ENCODE measurements at places on chromosomes 3 and 15.
A peak's percentile ranks its signal among the peaks of the same experiment; 100 is the strongest.

DNA sequence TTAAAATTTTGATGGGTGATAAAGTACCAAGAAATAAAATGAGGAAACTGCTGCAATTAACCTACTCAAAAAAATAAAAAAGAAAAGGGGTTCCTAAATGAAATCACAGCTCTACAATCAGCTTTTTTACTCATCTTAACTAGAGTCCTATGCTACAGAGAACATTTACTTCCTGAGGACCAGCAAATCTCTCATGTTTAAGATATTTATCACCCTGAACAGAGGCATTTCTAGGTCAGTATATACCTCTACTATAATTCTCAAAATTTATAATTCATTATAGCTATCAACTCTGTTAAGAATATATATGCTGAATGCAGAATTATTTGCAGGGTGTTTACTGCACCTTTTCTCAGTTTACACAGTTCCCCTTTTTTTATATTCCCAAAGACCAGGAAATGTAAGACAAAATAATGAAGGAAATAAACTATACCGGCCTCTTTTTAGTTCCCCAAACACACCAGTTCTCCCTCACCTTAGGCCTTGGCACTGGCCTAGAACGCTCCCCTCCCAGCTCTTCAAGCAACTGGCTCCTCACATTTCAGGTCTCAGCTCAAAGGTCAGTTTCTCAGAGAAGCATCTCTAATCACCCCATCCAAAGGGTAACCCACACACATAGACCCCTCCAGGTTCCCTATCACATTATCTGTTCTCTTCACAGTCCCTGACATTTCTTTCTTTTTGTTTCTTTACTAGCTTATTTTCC lies 71.1 kb downstream of the LRRFIP2 start:
- DNase-seq: no peak

GRCh38 chr3:58218904-58219303 lies 8.1 kb upstream of the DNASE1L3 start:
- no peak for DNase-seq

DNA sequence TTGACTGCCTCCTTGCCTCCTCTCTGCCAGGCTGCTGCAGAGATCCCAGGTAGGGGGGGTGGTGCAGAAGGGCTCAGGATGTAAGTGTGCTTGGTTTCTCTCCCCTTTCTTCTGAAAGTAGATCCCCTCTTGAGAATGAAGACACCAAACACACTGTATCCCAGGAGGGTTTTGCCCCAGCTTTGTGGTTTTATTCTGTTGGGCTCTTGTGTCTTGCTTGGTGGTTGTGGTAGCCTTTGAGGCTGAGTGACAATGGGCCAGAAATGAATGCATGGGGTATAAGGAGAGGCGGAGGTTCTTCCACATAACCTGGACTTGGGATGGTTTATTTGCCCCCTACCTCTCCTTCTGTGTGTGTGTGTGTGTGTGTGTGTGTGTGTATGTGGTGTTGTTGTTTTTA lies 5.7 kb downstream of the PDIA5 start:
- no peak for DNase-seq

- no peak for DNase-seq
Observed at GRCh38 chr3:110267304-110267845, 804.2 kb upstream of the NECTIN3 start.

DNA sequence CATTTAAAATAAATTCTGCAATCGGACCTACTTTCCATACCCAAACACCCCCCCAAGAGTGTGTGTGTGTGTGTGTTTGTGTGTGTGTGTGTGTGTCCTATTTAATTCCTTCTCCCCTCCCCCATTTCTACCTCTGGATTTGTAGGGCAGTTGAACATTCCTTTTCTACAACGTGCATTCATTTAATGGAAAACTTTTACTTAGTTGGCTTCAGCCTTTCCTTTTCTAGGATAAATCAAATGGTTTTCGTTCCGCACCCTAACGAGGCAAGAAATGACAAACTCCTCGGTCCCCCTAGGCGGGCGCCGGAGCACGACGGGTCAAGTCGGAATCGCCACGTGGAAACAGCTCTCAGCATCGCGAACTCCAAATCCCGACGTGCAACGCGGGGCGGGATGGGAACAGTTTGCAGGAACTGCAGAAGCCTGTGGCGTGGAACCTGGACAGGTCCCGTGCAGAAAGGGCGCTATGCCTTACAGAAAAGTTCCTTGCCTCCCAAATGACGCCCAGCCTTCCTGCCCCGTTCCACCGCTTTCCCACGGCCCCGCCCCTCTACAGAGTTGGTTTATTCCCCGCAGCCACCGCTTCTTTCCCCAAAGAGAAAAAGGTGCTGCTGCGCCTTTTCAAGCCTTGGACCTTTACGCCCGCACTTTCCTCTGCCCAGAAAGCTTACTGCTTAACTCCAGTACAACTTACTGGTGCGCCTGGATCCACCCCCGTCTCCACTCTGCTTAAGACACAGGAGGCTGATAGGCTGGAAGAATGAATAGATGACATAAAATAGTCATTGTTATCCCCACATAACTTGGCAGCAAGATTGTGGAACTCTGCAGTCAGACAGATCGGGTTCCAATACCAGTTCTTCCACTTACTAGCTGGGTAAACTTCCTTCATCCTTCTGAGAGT lies 1.1 kb upstream of the EIF2B5 start:
- peak; percentile 62 for DNase-seq

Data from stimulated activated CD4-positive, alpha-beta T cell treated with anti-CD3 and anti-CD28 coated beads, Interleukin-1b, Interleukin-23, amount 100 ng/mL, for 24 hours (primary cell).